Activated T-cell treated with anti-CD3 and anti-CD28 coated beads for 48 hours (primary cell): ENCODE measurements at places on chromosomes 2 and 18.

- no peak for DNase-seq
These were observed 19.5 kb downstream of the IL36A start for GRCh38 chr2:113024764-113025163.

- no peak for DNase-seq
These were observed 31.0 kb downstream of the COL4A4 start for GRCh38 chr2:227132986-227133385.

GRCh38 chr2:172597176-172597842 is 41.4 kb downstream of the PDK1 start:
- DNase-seq, result no peak

GRCh38 chr2:37011130-37011529 is 44.8 kb upstream of the STRN start:
- no peak for DNase-seq

DNA sequence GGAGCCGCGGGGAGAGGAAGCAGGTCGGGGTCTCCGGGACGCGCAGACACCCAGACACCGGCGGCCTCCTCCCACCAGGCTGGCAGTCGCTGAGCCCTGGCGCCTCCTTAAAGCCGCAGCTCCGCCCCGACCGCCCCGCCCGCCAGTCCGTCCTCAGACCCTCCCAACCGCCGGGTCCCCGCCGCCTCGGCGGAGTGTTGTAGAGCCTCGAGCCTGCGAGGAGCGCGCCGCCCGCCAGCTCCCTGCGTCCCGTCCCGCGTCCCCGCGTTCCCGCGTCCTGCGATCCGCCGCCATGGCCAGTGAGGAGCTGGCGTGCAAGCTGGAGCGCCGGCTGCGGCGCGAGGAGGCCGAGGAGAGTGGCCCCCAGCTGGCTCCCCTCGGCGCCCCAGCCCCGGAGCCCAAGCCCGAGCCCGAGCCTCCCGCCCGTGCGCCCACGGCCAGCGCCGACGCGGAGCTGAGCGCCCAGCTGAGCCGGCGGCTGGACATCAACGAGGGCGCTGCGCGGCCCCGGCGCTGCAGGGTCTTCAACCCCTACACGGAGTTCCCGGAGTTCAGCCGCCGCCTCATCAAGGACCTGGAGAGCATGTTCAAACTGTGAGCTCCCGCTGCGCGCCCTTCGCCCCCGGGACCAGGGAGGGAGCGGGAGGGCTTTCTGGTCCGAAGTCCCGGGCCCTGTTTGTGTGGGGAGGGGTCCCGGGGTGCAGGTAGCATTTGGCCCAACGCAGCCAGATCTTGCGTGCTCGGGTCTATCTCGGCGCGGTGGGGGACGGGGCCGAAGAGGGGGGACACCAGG is at the start of gene EFHD1:
Gene EFHD1 (plus strand): TSS at position 192 of the 793 bp plus-strand sequence. CDS start 101 bp downstream, at position 293.
- peak; percentile 48 for DNase-seq

DNA sequence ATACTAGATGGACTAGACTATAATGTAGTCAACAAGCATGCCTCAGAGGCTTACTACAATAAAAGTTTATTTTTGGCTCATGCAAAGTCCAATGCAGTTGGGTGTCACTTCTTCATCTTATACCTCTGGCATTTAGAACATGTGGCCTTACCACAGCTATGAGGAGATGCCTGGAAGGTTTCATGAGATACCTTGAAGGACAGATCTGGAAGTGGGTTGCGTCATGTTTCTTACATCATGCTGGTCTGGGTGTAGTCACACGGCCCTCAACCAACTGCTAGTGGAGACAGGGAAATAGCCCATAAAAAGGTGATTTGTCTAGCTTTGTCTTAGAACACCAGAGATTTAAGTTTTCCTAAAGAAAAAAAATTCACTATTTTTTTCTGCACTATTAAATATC is 91.7 kb upstream of the MMADHC start:
- DNase-seq, result no peak

DNA sequence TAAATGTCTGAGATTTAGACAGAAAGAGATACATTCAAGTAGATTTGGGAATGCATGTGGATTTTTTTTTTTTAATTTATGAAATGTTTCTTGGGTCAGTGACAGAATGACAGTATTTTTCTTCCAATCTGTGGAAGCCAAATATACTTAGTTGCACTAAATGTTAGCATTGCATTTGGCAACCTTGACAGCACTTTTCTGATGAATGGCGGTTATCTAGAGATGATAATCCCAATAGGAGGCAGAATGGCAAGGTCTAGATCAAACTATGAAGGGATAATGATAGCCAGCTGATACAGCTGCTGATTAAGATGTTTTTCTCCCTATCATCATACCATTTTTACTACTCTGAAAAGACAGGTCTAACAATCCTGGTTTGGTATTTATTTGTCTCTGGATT is 174.5 kb upstream of the STON1 start:
- no peak for DNase-seq

- no peak for DNase-seq
These were observed 13.9 kb downstream of the AFTPH start for GRCh38 chr2:64537991-64538390.

- DNase-seq, result no peak
These were observed 115.1 kb upstream of the ST6GAL2 start for GRCh38 chr2:107001062-107001461.

DNA sequence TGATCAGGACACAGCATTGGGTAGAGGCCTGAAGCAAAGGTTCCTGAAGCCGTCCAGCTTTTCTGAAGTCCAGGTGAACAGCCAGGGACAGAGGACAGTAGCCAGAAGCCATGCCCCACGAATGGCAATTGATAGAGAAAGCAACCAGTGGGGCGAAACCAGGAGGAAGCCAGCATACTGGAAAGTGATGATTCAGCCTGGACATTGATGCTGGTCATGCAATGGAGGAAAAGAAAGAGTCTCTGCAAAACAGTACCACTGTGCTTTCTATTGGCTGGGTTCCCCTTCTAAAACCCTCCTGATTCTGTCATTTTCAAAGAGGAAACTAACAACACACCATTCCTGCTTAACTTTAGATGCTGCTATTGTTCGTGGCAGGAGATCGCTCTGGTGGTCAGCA is 221.4 kb upstream of the EPAS1 start:
- DNase-seq, result no peak

DNA sequence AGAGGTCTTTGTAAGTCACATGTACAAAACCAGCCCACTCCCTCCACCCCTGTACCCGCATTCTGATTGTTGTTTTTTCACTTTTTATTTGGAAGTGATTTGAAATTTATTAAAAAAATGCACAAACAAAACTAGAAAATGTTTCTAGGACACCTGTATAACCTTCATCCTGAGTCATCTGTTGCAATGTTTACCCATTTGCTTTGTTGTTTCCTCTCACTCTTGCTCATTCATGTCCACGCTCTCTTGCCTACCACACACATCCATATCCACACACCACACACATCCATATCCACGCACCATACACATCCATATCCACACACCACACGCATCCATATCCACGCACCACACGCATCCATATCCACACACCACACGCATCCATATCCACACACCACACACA is 18.8 kb downstream of the ZNF407 start:
- DNase-seq, result no peak

- no peak for DNase-seq
These were observed 1188.2 kb upstream of the FAM98A start for GRCh38 chr2:34787341-34787740.

GRCh38 chr2:122368576-122369243 is 613.3 kb downstream of the TSN start:
- no peak for DNase-seq

GRCh38 chr18:10284540-10285282 is 169.7 kb upstream of the APCDD1 start:
- DNase-seq, result no peak

DNA sequence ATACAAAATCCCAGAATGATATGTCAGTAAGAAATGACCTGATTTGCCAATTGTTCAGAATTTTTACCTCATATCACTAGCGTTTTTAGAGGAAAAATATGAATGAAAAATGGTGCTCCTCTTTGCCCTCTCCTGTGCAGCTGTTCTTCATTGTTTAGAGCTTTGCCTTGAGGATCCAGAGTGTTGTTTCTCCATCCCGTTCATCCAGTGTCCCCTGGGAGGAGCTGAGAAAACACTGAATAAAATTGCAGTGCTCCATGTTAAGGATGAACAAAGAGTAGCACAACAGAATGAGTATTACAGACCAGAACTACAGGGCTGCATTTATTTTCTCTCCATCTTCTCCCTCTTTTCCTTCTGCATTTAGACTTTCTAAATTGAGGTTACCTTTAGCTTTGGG is 133.1 kb downstream of the ADCYAP1 start:
- DNase-seq, result no peak

DNA sequence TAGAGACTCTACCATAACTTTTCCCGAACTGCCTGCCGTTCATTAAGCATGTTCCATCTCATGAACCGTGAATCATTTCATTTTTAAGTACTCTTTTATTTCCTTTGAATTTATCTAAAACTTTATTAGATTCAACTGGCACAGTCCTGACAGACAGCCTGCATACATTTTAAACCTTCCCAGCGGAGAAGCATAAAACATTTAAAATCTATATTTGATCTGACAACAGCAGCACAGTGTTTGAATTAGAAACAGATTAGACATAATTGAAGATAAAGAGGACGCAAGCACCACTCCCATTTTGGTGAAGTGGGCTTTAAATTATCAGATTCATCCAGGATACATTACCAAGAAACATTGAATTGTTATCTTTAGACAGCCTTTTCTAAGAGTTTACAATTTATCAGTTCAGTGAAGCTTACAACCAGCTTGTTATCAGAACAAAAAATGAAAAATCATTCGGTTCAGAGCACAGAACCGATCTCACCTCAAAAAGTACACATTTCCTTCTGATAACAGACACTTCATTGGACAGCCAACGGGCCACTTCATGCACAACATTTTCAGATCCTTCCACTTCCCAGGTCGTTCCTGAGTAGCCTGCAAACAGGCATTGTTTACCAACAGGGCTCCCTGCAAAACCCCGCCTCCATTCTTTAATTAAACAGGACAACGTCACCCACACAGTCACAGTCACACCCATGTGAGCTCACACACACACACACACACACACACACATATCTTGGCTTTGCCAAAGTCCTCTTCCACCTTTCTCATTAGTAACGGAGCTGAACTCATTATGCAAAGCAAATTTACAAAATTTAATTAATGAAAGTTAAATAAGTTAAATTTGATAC is 171.2 kb downstream of the SP3 start:
- DNase-seq, result no peak

- DNase-seq, result no peak
These were observed 120.8 kb downstream of the GAREM1 start for GRCh38 chr18:32349728-32350395.

- DNase-seq, result no peak
These were observed 226.3 kb downstream of the EIPR1 start for GRCh38 chr2:3151153-3151918.

DNA sequence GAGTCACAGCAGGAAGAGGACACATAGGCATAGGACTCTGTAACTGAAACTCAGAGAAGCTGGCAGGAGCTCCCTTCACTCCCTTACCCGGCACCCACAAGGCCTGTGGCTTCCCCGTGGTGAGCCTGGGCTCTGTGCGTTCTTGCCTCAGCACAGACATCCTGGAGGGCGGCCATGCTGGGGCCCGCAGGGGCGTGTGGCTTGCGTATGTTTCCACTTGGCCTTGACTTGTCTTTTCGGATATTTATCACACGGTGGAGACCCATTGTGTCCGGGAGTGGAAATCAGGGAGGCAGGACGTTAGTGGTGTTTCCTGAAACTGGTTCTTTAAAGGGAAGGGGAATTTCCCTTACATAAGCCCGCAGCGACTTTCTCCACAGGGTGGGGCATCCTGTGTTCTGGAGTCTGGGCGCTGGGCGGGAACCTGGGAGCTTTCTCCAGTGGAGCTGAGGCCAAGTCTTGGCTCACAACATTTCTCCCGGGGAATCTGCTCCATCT is 49.9 kb upstream of the EML6 start:
- peak; percentile 36 for DNase-seq

DNA sequence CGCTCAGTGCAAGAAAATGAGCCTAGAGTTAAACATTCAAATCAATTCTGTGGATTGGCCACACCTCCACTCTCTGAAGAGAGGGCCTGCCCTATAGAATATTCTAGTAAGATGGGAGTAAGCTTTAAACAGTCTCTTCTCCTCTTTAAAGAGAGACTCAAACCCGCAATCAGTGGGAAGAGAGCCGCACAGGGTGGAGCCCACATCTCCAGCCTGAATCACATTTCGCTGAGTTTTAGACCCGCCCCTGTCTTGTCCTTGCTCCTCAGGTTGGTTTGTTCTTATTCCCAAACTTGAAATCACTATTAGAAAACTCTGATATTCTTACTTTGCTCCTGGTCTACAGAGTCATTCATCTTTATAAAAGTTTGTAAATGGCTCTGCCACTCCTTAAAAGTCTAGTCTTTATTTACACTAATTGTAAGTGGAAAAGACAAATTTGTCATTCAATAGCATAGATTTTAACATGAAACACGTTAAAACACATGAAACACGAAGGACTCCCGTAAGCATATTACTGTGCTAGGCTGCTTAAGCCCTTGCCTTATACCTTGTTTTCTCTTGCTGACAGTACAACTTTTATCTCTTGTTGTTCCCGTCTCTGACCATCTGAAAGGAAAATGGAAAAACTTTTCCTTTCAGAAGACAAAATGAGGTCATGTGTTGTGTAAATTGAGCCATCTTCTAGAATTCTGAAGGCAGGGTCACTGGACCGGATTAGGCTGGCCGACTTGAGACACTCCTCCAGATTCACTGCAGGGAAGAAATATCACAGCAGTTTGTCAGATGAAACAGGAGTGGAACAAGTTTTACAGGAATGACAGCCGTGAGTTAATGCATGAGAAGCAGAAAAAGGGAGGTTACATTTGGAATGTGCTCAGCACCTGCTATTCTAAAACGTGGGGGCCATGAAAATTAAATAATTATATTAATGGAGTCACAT is 5.6 kb downstream of the DSC1 start:
- no peak for DNase-seq

- DNase-seq, result no peak
These were observed 3.1 kb upstream of the C2orf49 start for GRCh38 chr2:105334211-105334610.

DNA sequence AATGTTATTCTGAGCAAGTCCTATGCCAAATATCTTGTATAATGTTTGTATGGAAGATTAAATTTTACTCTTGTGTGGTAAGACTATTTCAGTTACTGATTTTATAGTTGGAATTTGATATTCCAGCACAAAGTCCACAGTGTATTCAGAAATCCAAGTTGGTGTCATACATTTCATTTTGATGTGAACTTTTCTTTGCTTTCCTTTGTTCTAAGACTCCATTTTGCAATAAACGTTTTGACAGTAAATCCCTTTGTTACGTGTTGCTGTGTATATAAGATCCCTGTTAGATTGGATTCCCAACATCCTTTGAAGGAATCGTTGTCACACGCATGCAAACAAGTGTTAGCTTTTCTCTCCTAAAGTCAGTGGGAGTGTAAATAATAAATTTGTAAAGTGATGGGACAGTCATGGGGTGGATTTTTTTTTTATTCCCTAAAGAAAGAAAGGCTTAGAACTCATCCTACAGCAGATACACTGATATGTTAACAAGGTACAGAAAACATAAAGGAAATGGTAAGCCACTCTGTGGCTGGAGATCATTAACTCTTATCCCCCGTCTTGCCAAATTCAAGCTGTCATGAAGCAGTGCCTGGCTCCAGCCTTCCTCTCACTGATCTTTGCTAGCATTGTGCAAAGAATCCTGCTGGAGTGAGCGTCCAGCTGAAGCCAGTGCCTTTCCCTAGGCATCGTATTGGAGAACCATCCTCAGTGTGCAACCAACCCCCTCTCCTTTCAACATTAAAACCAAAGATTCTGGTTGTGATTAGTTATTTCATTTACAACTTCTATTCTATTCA is 127.6 kb upstream of the CDCA7 start:
- DNase-seq, result no peak

- DNase-seq, result no peak
These were observed 5.5 kb upstream of the MAP4K4 start for GRCh38 chr2:101692041-101692440.
